ENCODE measurements at places on chromosomes 2 and 18. TPM values are rescaled to one million over a fixed set of nuclear protein-coding genes. Genes with fewer than 3 reads are reported as not detected.
A peak's percentile ranks its signal among the peaks of the same experiment; 100 is the strongest.

DNA sequence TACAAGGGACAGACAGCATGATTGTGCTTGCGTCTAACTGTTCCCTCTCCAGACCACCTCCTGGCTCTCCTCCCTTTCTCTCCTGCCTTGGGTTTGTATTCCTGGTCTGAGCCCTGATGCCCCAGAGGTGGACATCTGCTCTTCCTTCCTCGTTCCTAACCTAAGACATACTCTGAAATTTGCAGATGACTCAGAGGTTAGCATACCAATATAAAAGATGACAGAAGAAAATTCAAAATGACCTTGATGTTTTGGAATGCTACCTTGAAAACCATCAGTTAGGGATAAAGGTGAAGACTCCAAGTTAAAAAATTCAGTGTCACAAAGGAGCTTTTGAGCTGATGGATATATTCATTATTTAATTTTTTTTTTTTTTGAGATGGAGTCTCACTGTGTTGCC is 12.9 kb downstream of the SMYD1 start:
- no peak for DNase-seq
- no peaks in the 10 kb centered on the region for H3K27me3 ChIP-seq
- no peak overlapping the region for H3K4me3 ChIP-seq
- no peaks in the 10 kb centered on the region for H3K4me1 ChIP-seq
- no peaks in the 10 kb centered on the region for H3K36me3 ChIP-seq

DNA sequence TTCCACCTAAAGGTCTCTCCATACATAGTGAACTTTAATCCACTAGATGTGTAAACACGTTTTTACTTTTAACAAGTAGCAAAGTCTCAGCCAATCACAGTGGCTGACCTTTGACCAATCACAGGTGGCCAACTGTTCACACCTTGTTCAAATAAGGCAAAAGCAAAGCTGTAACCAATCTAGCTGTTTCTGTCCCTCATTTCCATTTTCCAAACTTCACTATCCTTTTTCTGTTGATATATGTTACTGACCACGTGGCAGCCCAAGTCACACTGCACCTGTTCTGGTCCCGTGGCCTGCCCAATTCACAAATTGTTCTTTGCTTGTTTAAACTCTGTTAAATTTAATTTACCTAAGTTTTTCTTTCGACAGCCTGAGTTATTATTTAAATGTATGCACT is 393.5 kb upstream of the NETO1 start:
- H3K36me3 ChIP-seq = no peaks in the 10 kb centered on the region
- no peaks in the 10 kb centered on the region for H3K27me3 ChIP-seq
- H3K27ac ChIP-seq = no peak overlapping the region
- DNase-seq = no peak
- no peaks in the 10 kb centered on the region for H3K4me1 ChIP-seq

DNA sequence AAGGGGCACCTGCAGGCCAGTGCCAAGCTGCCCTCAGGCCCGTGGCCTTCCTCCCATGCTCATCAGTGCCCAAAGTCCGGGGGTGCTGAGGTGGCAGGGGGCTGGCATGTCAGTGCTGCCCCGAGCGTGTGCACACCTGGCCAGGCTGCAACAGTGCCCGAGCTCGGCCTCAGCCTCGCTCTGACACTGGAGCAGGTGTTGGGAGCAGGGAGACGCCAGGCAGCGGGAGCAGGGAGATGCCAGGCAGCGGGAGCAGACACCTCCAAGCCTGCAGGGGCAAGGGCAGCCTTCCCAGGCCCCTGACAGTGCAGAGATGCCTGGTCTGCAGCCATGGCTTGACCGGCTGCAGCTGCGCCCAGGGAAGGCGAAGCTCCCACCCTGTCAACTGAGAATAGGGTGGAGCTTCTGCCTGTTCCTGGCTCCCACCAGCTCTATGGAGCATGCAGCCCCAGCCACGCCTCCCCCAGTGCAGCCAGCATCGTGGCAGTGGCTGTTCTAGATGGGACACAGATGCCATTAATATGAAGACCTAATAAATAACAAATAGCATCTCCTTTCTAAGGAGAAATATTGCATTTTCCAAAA is 82.4 kb downstream of the DTNB start:
- peaks cover 54% of the 10 kb centered on the region for H3K4me1 ChIP-seq
- H3K36me3 ChIP-seq = peaks cover 4% of the 10 kb centered on the region
- DNase-seq = no peak
- H3K4me3 ChIP-seq = no peak overlapping the region

DNA sequence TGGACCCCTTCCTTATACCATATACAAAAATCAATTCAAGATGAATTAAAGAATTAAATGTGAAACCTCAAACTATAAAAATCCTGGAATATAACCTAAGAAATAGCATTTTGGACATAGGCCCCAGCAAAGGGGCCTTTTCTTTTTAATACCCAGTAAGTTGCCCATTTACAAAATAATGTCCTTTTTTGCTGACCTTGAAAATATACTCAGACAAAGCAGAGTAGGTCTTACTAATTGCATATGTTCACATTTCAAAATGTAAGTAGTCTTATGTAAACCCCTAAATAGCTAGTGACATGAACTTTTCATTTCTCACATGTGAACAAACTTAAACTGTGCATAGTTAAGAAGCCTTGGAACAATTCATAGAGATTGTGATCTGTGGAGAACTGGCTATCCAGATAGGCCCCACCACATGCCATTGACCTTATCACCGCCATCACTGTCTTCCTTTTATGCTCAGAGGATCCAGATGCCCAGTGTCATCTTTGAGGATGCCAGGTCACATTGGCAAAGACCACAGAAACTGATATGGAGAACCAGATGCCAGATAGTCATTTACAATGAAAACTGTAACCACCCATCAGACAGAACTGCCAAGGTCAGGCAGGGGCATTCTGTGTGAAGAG is 282.4 kb upstream of the RAB12 start:
- no peak for DNase-seq
- H3K27ac ChIP-seq = no peak overlapping the region
- H3K27me3 ChIP-seq = no peaks in the 10 kb centered on the region
- H3K4me1 ChIP-seq = no peaks in the 10 kb centered on the region
- no peaks in the 10 kb centered on the region for H3K36me3 ChIP-seq

DNA sequence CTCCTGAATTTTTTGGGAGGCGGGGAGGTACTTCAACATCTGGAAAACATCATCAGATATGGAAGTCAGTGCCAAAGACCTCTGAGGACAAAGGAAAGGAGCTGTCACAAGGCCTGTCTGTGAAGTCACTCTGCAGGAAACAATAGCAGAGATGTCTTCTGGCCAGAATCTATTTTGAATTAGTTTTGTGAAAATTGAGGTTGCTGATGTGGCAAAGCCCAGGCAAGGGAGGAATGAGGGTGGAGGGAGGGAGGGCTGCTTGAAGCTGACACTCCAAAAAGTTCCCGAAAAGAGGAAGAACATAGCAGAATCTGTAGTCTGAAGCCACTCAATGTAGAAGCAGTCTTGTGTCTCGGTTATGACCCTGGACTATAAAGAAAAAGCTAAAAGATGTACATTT is 151.1 kb upstream of the LHCGR start:
- DNase-seq = no peak
- no peak overlapping the region for H3K4me3 ChIP-seq
- no peaks in the 10 kb centered on the region for H3K27me3 ChIP-seq

- H3K27ac ChIP-seq = no peak overlapping the region
- DNase-seq = no peak
- peaks cover 19% of the 10 kb centered on the region for H3K27me3 ChIP-seq
- peaks cover 28% of the 10 kb centered on the region for H3K4me1 ChIP-seq
- no peak overlapping the region for H3K4me3 ChIP-seq
- no peaks in the 10 kb centered on the region for H3K36me3 ChIP-seq
Measured at GRCh38 chr2:207224791-207225482, 59.2 kb upstream of the KLF7 start.

DNA sequence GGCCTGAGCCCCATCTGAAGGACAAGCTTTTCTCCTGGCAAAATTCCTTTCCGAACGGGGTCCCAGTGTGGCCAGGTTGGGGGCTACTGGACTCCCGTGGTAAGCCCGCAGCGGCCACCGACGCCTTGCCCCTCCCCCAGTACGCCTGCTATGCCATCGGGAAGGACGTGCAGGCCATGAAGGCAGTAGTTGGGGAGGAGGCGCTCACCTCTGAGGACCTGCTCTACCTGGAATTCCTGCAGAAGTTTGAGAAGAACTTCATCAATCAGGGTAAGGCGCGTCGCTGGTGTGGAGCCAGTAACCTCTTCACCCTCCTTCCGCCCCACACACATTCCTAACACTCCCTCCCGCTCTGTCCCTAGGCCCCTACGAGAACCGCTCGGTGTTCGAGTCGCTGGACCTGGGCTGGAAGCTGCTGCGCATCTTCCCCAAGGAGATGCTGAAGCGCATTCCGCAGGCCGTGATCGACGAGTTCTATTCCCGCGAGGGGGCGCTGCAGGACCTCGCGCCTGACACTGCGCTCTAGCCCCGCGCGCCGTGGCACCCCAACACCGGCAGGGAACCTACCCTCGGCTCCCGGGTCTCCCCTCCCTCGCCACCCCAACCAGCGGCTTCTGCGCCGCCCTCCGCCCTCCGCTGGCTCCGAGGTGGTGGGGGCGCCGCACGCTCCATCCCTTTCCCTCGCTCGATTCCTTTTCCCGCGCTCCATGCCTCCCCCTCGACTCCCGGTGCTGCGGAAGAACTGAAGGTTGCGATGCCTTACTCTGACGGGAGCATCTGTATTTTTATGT is 13.6 kb upstream of the ANKRD53 start:
- no peak overlapping the region for H3K27ac ChIP-seq
- H3K36me3 ChIP-seq = no peaks in the 10 kb centered on the region
- H3K4me3 ChIP-seq = peak overlapping the region; percentile 83
- H3K27me3 ChIP-seq = peaks cover 39% of the 10 kb centered on the region
- peaks cover 8% of the 10 kb centered on the region for H3K4me1 ChIP-seq

OLA1 gene
- 83.1 TPM for total RNA-seq

ZNF236 gene
- 22.9 TPM for total RNA-seq
